Activated naive CD4-positive, alpha-beta T cell treated with Interleukin-2 at 50 U/mL for 16 hours (primary cell): ENCODE measurements at places on chromosomes 2 and 18.

DNA sequence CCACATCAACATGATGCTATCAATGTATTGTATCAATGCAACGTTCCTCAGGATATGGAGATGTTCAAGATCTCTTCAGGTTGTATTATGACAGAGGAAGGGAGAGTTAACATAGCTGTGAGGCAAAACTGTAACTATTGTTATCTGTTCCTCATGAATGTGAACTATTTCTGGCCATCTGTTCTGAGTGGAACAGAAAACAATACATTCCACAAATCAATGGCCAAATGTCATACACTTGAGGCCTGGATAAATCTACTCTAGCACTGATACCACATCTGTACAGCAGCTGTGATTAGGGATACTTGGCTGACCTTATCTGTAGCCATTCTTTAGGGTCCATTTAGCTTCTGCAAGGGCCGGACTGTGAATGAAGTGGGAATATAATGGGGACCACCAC, 447.9 kb downstream of the IRS1 start:
- DNase-seq, result no peak

- DNase-seq, result no peak
These were observed 510.8 kb downstream of the TRIB2 start for GRCh38 chr2:13227578-13227977.

DNA sequence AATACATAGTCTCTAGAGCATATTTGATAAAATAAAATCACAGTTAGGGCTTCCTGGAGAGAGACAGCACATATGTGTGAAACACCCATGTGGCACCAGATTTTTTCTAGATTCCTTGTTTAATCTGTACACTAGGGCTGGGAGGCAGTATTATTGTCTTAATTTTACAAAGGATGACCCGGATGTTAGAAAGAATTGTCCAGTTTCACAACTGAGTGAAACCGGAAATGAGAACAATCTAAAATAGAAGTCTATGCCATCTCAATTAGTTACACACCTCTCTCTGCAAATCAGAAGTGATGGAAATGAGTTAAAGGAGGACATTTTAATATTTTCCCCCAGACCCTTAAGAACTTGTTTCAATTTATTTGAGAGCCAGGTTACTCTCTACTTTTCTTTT, 463.7 kb upstream of the DSEL start:
- no peak for DNase-seq

GRCh38 chr2:151805961-151806360, 22.3 kb downstream of the ARL5A start:
- DNase-seq, result no peak

DNA sequence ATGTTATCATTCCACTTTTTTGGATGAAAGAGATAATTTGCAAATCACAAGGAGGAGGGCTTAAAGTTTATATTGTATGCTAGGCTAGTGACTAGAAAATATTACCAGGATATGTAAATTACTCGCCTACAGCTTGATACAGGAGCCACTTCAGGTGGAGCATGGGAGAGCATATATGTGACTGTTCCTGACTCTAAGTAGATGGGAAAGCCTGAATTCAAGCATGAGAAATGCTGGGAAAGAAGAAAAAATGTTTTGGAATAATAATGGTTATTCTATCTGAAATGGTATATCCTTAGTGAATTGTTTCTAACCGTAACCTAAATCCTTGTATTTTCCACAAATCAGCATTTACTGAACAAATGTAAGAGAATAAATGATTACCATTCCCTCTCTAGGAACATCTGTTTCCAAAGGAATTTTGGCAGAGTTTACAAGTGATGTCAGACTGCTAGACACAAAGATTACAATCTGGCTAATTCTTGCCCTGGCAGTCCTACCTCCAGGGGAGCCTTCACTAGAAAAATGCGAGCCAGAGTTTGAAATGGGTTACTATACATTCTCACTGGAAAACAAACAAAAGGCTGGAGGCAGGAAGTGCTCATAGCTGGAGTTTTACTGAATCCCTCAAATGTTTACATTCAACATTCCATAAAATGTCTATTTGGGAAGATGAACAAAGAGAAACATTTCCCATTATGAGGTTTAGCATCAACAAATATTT, 129.4 kb upstream of the MAPRE2 start:
- no peak for DNase-seq
